RWPE1 (cell line): ENCODE measurements at places on chromosomes 12 and 14.

- peak; percentile 43 for DNase-seq
Measured at GRCh38 chr12:98595243-98595988, 1.9 kb downstream of the SLC25A3 start.

DNA sequence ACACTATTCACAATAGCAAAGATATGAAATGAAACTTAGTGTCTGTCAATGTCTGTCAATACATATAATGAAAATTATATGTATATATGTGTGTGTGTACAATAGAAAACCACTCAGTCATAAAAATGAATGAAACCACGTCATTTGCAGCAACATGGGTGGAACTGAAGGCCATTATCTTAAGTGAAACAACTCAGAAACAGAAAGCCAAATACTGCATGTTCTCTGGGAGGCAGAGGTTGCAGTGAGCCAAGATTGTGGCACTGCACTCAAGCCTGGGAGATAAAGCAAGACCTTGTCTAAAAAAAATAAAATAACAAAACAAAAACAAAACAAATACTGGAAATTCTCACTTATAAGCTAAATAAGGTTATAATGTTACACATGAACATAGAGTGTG is 16.7 kb upstream of the E2F7 start:
- no peak for DNase-seq

GRCh38 chr14:100526632-100527031 is 60.6 kb downstream of the BEGAIN start:
- DNase-seq = no peak

DNA sequence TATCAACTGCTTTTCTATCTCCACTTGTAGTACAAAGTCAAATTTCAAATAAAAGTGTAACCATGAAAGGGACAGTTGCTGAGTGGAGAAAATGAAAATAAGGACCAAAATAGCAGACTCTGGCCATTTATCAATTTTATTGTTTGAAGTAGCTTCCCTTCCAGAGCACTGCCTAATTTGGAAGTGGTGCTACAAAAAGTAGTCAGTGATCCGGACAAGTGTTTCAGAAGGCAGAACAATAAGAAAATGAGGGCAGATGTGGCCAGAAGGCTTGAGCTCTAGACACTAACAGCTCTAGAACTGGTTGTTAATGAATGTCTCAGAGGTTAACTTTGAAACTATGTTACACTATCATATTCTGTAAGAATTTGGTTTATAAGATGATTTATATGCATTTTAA is 48.9 kb downstream of the ABCC9 start:
- DNase-seq = no peak

DNA sequence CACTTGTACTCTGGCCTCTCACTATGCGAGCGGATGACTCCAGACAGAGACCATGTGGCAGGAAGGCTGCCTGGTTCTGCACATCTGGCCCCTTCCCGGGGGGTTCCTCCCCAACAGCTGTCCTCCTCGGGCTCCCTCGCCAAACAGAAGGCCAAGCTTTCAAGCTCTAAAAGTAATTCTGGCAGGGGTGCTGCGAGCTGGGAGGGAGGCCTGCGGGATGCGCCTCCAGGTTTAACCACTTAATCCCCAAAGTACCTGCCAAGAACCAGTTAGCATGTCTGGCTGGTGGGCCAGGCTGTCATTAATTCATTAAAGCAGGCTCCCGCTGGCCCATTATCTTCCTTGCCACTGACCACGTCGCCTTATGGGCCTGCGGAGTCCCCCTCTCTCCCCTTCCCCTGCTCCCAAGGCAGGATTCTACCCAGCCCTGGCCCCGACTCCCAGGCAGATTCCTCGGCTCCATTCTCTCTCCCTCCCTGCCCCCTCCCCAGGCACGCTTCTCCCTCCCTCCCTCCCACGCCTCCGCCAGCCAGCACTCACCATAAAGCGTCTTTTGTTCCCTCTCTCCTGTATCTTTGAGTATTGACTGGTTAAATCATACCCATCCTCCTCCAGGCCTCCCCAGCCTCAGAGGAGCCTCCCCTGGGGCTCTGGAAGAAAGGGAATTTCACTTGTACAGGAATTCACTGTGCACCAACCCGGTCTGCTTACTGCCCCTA is 4.9 kb downstream of the HRK start:
- no peak for DNase-seq

DNA sequence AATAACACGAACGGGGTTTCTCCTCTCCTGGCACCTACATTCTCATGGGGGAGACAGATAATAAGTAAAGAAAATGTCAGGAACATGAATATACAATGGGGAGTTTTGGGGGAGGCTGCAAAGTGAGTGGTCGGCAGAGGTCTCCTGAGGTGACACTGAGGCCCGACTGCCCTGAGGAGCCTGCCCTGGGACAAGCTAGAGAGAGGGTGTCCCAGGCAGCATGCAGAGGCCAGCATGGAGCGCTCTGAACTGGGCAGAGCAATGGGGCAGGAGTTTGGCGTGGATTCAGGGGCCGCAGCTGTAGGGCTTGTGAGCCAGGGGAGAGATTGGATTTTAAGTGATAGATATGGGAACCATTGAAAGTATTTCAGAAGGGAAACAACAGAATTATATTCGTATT is 320.5 kb downstream of the CACNA1C start:
- DNase-seq = no peak

DNA sequence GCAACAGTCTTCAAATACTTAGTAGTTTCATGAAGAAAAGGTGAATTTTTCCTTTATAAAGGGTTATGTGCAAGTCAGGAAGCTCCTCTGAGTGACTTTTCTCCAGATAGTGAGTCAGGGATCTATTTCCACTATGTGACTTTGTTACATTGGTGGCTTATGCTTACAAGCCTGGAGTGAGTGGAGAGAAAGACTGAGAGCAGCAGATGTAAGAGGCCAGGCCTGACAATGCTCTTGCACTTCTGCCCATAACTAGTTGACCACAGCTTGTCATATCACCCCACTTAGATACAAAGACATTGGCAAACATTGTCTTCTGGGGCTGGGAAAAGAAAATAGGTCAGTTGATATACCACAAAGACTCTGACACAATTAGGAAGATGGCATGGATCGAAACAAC is 236.5 kb downstream of the PDZRN4 start:
- no peak for DNase-seq

GRCh38 chr12:98741196-98741555 is 96.1 kb downstream of the APAF1 start:
- DNase-seq = no peak

DNA sequence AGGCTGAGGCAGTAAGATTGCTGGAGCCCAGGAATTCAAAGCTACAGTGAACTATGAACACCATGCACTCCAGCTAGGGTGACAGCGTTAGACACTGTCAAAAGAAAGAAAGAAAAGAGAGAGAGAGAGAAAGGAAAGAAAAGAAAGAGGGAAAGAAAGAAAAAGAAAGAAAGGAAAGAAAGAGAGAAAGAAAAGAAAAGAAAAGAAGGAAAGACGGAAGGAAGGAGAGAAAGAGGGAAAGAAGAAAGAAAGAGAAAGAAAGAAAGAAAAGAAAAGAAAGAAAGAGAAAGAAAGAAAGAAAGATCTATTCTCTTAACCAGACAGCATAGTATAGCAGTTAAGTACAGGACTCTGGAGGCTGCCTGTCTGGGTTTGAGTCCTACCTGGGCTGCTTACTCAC is 21.9 kb upstream of the DENND5B start:
- DNase-seq = no peak

GRCh38 chr14:50756300-50756699 is 74.7 kb downstream of the NIN start:
- DNase-seq = no peak

DNA sequence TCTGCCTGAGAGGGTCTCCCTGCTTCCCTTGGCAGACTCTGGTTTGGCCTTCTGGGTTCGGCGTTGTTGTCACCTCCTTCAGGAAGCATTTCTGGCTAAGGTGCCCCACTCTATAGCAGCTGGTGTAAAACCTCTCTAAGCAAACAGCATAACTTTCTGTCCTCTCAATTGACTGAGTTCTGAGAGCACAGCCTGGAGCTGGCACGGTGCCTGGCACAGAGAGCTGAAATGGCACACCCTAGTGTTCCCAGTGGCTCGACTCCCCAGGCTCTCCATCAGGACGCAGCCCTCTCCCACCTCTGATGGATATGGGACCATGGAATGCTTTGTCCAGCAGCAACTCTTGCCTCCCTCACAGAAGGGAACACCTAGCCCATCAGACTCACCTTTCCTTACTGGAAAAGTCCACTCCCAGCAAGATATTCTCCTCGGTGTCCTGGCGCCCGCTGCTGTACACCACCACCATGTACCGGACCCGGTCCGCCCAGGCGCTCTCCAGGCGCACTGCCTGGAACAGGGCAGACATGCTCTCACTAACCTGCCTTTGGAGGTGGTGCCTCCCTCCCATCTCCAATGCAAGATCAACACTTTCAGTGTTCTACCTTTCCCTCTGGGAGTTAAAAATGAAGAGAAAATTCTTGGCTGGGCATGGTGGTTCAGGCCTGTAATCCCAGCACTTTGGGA is 40.6 kb downstream of the SSH1 start:
- no peak for DNase-seq

DNA sequence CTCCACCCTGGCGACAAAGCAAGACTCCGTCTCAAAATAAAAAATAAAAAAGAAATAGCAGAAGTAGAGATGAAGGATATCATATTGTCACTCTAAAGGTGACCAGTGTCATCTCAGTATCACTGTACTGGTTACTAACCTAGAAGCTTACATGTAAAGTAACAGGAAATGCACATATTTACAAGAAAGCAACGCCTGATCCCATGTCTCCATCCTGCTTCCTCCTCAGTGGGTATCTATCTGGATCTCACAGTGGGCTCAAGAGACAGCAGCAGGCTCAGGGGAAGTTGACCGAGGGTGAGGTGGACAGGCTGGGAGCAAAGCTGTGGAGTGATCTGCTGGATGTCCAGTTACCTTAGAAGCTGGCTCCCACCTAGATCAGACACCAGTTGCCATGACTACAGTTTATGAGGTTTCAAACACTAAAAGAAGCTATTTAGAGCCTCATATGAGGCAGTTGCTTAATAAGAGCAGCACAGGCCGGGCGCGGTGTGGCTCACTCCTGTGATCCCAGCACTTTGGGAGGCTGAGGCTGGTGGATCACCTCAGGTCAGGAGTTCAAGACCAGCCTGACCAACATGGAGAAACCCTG is 10.5 kb downstream of the MTRFR start:
- DNase-seq = no peak

DNA sequence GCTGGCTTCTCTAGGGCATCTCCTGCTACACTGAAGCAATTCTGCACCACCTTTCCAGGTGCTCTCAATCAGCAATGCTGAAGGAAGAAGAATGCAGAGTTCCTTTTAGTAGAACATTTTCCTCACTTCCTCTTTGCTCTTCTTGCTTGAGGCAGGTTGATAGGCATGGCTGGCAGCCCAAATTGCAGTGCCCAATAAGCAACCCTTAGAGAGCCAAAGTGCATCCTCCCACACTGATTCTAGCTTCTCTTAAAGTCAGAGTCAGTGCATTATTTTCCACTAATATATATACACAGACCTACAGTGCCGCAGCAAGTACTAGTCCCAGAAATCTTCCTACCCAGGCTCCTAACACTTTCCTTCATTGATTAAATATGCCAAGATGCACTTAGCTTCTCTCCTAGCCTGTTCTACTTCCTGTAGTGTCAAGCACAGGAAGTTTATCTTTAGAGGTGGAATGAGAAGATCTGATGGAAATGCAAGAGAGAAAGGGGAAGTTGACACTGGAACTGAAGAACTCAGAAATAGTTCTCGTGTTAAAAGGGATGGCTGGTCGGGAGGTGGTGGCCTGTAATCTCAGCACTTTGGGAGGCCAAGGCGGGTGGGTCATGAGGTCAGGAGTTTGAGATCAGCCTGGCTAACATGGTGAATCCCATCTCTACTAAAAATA is 132.7 kb downstream of the SSPN start:
- DNase-seq = no peak
